ENCODE measurements at places on chromosomes 1 and 21. TPM values are rescaled to one million over a fixed set of nuclear protein-coding genes. Genes with fewer than 3 reads are reported as not detected.
A peak's percentile ranks its signal among the peaks of the same experiment; 100 is the strongest.

Gene RAVER2
- 0.55 TPM for total RNA-seq

DNA sequence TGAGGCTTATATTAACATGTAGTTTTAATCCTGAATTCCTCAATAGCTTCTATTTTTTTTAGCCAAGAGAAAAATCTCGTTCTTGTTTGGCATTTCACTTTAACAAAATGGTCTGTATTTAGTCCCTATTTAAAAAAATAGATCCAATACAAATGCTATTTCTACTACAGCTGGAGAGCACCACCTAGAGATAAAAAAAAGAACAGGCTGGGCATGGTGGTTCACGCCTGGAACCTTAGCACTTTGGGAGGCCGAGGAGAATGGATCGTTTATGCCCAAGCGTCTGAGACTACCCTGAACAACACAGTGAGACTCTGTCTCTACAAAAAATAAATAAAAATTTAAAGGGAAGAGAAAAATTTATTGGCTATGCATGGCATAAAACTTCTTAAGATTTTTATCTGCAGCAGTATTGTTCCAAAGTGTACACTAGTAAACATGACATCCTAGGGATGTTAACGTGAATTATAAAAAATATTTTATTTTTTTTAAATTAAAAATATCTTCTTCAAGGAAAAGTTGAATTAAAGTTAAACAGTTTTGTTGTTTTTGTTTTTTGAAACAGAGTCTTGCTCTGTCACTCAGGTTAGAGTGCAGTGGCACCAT is 4.4 kb downstream of the ST7L start:
- no peak for DNase-seq
- H3K4me1 ChIP-seq: peaks cover 10% of the 10 kb centered on the region
- peak overlapping the region; percentile 27 for H3K27ac ChIP-seq
- H3K27me3 ChIP-seq: no peaks in the 10 kb centered on the region
- peaks cover 27% of the 10 kb centered on the region for H3K36me3 ChIP-seq

Gene PODN
- total RNA-seq: not detected

DNA sequence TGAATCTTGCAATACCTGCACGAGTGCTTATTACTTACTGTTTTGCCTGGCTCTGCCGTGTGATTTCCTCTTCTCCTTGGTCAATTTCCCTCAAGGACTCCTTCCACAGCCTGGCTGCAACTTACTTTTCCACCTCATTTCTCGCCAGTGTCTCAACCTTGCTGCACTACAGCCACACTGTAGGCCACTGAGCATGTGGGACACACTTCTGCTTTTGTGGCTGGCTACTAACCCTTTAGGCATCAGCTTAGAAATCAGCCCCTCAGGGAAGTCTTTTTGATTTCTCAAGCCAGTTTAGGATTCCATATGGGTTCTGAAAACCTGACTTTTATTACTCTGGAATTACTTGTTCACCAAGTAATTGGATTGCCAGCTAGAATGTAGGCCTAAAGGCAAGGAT is 5.2 kb upstream of the DMRTB1 start:
- peaks cover 28% of the 10 kb centered on the region for H3K27me3 ChIP-seq
- no peak for DNase-seq
- H3K27ac ChIP-seq: no peak overlapping the region
- no peaks in the 10 kb centered on the region for H3K4me1 ChIP-seq
- no peak overlapping the region for H3K4me3 ChIP-seq

DNA sequence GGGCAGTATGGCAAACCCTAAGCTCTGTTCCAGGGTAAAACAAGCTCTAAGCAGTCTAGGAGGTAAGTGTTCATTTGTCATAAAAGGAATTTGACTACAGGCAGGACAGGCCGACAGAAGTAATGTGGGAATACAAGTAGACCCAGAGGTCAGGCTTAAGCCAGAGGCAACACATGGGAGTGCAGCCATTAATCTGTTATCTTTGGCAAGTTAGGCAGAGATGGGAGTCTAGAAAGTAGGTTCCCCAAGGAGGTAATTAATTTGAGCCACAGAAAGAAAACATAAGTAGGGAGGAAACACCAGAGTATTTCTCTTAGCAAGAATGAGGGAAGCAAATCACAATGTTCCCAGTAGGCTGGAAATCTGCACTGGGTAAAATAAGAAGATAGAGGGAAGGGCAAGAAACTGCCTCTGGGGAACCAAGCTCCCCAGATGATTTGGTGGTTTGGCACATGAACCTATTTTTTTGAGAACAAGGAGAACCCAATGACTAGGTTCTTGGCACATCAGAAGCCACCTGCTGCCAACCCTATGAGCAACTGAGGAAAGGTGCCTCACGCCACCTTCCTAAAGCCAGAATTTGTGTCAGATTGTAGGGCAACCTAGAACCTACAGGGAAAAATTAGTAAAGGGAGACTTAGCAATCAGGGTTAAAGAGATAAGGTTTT is 636.4 kb upstream of the PLXNA2 start:
- H3K27ac ChIP-seq: no peak overlapping the region
- no peaks in the 10 kb centered on the region for H3K27me3 ChIP-seq
- no peak overlapping the region for H3K4me3 ChIP-seq
- no peaks in the 10 kb centered on the region for H3K4me1 ChIP-seq

GRCh38 chr1:181135815-181136737 is 47.6 kb downstream of the IER5 start:
- no peak for DNase-seq
- H3K36me3 ChIP-seq: no peaks in the 10 kb centered on the region
- H3K27ac ChIP-seq: peak overlapping the region; percentile 93
- peaks cover 71% of the 10 kb centered on the region for H3K4me1 ChIP-seq
- no peak overlapping the region for H3K4me3 ChIP-seq

Gene TRIM63
- total RNA-seq: not detected

DNA sequence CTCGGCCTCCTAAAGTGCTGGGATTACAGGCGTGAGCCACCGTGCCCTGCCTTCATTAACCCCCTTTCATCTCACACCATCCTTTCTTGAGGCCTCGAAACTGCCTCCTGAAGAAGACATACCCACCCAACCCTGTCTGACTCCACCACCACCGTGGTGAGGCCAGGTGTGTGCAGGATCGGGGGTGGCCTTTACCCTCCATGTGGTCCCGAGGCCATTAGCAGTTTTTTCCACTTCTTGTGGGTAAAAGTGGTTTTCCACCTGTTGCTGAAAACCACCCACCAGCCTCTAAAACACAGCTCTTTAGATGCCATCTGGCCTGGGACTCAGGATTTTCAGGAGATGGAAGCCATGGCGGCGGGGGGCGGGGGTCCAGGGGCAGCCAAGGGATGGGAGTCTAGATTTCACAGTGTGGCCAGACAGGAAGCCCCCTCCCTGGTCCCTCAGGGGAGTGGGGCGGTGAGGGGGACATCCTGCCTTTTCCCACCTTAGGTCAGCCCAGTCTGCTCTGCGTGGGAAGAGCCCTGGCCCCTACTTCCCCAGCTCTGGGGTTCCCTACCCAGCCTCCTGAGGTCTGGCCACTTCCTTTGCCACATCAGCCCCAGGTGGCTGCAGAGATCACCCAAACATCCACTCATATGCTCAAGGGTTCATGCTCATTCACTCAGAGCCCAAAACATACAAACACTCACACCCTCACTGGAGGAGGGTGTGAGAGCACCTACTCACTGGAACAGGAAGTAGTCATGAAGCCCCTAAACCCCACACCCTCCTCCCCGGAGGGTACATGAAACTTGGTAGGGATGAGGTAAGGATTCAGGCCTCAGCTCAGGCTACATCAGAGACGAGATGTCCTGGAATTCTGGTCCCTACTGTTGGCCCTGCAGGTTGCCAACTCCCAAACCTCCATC is 2.3 kb downstream of the FGR start:
- peak overlapping the region; percentile 71 for H3K27ac ChIP-seq
- H3K4me1 ChIP-seq: peaks cover 59% of the 10 kb centered on the region
- H3K36me3 ChIP-seq: no peaks in the 10 kb centered on the region
- peak overlapping the region; percentile 55 for H3K4me3 ChIP-seq
- H3K27me3 ChIP-seq: no peaks in the 10 kb centered on the region
- DNase-seq: peak; percentile 30

Measured in activated T-helper 2 cell treated with anti-CD3 and anti-CD28 coated beads, Interferon-gamma antibody, Interleukin-2, Interleukin-4, amounts not matched to agents 10 μg/mL and 5 μg/mL and 100 μg/mL, durations not matched to agents 14 hours and 24 hours and 36 hours (primary cell).